ENCODE measurements at places on chromosomes 6 and 20.

GRCh38 chr6:135451617-135452190 lies 45.8 kb downstream of the AHI1 start:
- peak; percentile 31 for DNase-seq

- DNase-seq: peak; percentile 65
Observed at GRCh38 chr20:2752567-2753460, 47.6 kb downstream of the CPXM1 start.

- peak; percentile 89 for DNase-seq
Observed at GRCh38 chr6:13924146-13924948, 405 bp upstream of the RNF182 start.

DNA sequence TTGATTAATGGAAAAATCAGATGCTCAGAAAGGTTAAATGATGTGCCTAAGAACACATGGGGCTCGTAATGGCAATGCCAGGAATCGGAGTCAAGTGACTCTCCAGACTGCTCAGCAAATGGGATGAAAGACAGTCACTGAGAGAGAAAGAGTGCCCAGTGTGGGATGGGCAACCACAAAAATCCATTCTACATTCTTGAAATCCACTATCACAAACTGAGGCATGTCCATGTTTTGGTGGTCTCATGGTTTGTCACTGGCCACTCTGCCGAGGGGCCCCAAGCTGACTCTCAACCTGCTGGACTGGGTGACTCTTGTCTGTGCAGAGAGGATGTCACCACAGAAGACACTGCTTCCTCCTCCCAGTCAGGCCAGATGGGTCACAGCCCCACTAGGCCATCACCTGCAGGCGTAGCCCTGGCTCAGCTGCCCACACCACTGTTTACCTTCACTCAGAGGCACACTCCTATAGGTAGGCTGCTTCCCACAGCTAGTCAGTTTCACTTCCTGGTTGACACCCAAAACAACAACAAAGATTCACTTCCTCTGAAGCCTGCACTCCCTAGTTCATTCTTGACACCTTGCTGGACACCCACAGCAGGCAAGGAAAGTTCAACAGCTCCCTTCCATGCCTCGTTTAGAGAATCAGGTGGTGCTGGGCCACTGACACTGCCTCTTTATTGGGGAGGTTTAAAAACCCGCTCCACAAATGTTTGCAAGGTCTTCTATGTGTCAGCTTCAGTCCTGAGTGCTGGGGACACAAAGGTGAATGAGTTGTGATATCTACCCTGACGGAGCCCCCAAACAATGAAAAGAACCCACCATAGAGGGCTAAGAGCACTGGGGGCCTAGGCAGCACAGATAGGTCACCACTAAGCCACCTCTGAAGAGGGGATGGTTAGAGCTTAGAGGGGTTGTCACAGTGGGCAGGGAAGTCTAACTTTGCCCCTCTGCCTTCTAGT lies 21.7 kb downstream of the MAP1LC3A start:
- DNase-seq: no peak

DNA sequence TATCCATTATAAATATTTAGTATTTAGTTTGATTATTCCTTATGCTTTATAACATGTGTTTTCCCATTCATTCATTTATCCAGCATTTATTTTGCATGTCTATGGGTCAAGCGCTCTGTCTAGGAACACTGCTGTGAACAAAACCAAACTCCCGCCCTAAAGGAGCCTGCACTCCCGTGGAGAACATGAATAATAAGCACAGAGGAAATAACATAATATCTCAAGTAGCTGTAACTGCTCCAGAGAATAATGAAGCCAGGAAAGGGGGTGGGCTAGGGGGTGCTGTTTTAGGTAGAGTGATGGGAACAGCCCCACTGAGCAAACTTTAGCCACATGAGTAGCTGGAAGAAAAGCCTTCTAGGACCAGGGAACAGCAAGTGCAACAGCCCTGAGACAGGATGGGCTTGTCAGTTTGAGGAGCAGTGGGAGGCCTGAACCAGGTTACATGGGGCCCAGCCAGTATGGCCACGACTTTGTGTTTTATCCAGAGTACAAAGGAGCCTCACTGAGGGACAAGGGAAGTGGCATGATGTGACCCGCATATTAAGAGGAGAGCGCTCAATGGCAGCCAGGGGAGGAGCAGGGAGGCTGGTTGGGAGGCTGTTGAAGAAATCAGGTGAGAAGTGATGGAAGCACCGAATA lies 24.4 kb upstream of the PRND start:
- DNase-seq: no peak

GRCh38 chr20:3908667-3909066 lies 19.5 kb downstream of the PANK2 start:
- no peak for DNase-seq

DNA sequence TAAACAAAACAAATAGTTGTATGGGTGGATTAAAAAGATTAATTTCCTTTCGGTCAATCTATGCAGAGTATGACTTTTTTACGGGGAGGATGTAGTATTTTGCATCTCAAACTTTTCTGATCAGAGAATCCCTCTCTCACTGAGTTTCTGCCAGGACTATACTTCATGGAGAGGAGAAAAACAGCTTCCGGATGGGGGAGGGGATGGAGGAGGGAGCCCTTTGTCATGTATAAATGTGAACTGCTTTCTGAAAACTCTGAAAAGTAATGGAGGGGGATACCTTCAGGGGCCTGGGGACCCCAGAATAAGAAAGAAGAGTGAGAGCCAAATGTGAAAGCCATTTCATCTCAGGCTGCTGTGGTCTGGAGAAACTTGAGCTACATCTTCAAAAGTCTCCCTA lies 173.1 kb upstream of the KCNK16 start:
- DNase-seq: peak; percentile 16

- no peak for DNase-seq
Observed at GRCh38 chr6:75673884-75674283, 72.2 kb downstream of the SENP6 start.

DNA sequence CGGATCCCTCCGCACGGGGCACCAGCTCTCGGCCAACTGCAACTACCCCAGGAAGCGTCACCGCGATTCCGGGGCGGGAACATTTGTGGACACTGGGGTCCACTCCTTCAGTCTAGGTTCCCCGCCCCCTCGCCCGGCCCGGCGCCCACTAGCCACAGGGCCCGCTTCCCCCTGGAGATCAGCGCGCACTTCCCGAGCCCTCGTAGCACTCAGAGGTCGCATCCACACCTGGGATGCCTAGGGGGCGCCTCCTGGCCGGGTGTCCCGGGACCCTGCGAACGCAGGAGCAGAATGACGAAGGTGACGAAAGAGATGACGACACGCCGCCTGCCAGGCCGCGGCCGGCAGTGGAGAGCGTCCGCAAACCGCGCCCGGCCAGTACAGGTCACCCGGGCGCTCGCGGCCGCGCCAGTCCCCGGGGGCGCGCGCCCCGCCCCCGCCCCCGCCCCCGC lies 309 bp upstream of the AIG1 start:
- DNase-seq: peak; percentile 91

DNA sequence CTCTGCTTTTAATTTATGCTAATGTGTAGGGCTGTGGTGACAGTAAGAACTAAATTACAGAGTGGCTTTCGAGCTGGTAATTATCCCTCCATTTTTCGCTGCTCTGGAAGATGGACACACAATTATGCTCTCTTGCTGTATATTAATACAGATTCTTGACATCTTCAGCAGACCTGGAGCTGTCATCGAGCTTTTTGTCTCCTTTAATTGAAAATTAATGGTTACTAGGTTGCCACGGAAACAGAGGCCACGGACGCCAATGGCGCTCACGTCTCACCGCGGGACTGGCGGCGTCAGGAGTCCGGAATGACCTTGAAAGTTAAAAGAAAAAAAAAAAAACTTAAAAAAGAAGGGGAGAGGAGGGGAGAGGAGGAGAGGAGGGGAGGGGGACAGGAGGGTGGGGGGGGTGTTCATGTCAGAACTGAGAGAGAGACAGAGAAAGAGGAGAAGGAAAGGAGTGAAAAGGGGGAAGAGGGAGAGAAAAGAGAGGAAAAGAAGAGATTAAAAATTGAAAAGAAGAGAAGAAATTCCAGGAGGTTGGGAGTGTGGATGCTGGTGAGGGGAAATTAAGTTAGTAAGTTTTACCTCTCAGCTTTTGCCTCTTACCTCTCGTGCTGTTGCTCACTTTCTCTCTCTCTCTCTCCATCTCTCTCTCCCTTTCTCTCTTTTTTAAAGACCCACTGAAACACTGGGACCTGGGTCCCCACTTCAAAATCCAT lies 22.1 kb upstream of the FOXP4 start:
- DNase-seq: peak; percentile 22

DNA sequence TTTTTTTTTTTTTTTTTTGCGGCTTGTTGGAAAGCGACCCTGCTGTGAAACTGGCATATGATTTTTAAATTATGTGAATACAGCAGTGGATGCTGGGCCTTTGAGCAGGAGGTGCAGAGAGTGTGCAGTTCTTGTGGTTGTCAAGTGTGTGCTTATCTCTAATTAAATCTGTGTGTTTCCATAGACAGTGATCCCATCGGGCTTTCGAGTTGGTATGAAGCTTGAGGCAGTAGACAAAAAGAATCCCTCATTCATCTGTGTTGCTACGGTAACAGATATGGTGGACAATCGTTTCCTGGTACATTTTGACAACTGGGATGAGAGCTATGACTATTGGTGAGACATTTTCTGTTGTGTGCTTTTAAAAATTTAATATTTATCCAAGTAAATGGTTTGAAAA lies 52.4 kb downstream of the L3MBTL3 start:
- no peak for DNase-seq

All from right kidney (tissue), 9 donors.